ENCODE measurements at places on chromosomes 3 and 15.

DNA sequence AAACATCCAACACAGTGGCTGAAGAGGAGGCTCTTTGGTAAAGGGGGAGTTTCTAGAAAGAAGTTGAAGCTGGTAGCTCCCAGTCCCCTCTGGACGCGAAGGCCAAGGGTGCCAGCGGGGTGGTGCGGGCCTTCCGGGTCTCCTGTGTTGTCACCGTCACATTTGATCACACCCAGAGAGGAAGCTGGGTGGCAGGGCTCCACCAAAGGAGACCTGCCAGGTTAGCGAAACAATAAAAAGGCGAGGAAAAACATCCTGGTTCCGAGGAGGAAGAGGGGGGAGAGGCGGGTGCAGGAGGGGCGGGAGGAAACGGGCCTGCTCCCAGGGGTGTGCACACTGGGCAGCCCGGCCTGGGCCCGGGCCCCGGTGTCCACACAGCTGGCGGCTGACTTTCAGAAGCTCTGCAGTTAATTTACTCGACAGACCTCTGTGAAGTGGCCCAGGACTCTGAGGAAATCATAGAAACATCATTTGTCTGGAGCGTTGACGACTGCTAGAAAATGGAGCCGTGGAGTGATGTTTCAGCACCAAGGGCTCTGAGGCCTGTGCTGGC lies 12.1 kb downstream of the HEG1 start:
- DNase-seq: no peak

GRCh38 chr3:13189639-13190377 lies 116.6 kb upstream of the IQSEC1 start:
- DNase-seq: no peak

- no peak for DNase-seq
Observed at GRCh38 chr3:114848082-114848481, 299.0 kb downstream of the ZBTB20 start.

DNA sequence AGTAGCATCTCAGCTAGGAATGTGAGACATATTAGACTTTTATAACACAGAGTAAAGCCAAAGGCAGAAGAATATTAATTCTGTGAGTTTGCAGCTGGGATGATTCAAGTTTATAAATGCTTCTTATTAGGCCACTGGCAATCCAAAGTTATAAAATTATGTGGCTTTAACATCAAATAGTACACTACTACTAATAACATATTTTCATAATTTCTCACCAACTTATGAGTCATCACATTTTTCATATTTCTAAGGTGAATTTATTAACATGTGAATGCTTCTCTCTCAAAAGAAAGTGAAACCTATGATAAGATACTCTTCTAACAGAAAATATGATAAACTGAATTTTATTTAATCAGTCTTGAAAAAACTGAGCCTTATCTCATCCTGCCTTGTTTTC lies 1348.2 kb upstream of the ALCAM start:
- no peak for DNase-seq

DNA sequence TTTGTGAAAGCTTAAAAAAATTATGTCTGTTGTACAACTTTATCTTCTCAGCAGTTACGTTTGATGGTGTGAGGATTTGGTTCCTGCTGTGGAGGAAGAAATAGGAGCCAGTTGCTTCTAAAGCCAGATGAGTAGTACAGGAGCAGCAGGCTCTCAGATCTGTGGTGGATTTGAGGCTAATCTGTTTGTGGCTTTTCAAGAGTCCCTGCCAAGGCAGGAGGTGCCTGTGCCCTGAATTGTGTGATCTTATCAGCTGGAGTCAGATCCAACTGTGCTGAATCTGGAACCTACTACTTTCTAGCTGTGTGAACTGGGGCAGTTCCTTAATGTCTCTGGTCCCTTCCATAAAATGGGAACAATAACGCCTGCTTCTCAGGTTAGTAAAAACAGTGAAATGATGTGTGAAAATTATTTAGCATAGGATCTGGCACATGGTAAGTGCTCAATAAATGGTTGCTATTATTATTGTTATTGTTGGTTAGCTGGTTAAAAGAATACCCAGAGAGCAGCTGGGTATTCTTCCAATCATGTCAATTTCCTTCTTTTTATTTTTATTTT lies 7.7 kb downstream of the CLDN11 start:
- DNase-seq: no peak

DNA sequence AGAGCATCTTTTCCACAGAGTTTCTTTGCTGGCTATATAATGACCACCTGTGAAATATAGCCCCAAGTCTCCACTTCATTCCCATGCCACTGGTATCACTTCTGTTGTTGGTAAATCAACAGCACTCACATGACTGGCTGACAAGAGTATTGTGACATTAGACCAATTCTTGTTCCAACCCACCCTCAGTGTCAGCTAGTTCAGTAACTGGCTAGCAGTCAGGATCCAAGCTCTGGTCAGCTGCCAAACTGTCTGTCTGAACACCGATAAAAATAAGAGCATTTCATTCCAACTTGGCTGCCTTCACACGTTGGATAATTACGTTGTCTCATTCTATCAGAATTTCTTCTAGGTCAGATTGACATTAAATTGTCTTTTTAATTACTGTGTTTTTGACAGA lies 166.5 kb downstream of the USP13 start:
- DNase-seq: no peak
